Stimulated activated CD8-positive, alpha-beta memory T cell treated with anti-CD3 and anti-CD28 coated beads, Interleukin-7, amount 100 ng/mL, for 1 hour (primary cell): ENCODE measurements at places on chromosomes 7 and 10.

GRCh38 chr10:77641788-77642397 lies 4.3 kb upstream of the KCNMA1 start:
- DNase-seq = peak; percentile 7

DNA sequence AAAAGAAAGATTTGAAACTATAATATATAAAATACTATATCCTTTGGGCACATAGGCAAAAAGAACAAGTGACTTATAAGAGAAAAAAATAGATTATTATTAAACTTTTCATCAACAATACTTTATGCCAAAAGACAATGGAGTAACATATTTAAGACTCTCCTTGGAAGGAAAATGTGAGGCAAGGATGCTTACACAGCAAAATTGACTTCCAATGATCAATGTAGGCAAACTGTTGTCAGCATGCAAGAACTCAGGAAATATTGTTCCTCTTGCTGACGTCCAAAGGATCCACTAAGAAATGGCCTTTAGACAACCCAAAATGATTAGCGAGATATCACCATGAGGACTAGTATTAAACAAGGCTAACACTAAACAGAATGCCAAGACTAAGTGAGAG lies 22.9 kb upstream of the LMOD2 start:
- no peak for DNase-seq

GRCh38 chr7:84021292-84021908 lies 173.2 kb downstream of the SEMA3A start:
- no peak for DNase-seq

GRCh38 chr10:26574783-26575182 lies 122.7 kb upstream of the PDSS1 start:
- DNase-seq = no peak

- no peak for DNase-seq
Observed at GRCh38 chr7:54339073-54339472, 203.1 kb upstream of the VSTM2A start.

- DNase-seq = no peak
Observed at GRCh38 chr7:94060752-94061151, 56.6 kb upstream of the BET1 start.

DNA sequence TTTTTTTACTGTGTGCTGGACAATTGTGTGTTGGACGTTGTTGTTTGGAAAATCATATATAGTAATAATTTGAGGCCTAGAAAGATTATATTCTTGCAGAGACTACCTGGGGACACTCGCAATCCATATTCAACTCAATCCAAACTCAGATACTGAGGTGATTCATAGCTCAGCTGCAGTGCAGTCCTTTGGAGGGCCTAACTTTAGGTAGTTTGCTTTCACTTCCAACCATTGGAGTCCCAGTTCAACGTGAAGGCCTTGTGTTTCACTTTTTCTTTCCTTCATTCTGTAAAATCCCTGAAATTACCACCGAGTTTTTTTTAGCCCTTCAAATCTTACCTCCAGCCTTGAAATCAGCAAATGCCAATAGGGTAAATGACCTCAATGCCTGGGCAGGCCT lies 32.3 kb downstream of the ATRNL1 start:
- DNase-seq = no peak

- no peak for DNase-seq
Observed at GRCh38 chr10:35540296-35541164, 64.6 kb upstream of the GJD4 start.

DNA sequence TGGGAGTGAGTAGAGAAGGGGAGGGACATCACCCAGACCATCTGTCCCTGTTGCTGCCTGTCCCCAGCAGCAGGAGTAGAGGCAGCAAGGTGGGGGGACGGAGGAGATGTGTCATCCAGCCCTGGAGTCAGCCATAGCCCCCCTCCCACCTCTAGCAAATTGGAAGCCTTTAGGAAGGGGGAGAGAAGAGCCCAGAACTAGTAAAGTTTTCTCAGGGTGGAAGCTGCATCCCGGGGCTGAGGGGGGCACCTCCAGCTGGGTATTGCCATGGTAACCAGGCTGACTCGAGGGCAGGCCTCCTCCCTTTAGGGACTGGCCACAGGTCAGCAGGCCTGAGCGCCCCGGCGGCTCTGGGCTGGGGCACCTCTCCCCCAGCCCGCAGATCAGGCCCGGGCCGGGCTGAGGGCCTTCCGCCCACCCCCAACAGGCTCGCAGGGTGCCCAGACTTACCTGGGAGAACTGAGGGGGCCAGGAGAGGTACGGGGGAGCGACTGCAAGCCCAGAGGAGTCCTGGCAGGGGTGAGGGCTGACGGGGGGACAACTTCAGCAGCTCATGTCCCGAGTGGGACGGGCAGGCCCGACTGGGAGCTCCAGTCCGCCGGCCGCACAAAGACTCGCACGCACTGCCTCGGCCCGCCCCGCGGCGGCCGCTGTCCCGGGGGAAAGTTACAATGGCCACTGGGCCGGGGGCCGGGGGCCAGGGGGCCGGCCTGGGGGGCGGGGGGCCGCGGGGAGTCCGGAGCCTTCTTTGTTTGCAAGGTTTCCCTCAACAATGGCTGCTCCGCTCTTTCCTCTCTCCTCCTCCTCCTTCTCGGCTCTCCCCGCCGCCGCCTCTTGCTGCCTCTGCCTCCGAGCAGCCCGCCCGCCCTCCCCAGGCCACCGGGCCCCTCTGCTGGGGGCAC lies 6.0 kb downstream of the LDB1 start:
- DNase-seq = no peak

GRCh38 chr10:13340068-13340467 lies 8.0 kb downstream of the SEPHS1 start:
- no peak for DNase-seq

- no peak for DNase-seq
Observed at GRCh38 chr10:64795847-64796246, 1274.6 kb downstream of the REEP3 start.

DNA sequence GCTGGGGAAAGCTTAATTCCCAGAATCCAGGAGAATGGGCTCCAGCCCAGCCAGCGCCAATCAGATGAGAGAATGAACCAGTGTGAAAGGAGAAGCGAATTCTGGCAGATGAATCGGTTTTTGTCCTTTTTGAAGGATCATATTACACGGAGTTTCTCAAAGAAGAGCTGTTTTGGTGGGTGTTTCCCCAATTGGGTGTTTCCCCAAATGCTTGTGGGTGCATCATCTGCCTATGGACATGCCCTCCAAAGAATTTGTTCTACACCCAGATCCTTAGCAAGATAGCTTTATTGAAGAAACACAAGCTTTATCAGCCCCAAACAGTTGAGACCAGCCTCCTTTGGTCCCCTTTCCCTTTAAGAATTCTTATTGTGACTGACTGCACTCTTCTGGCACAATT lies 186.5 kb upstream of the GPR26 start:
- DNase-seq = no peak

DNA sequence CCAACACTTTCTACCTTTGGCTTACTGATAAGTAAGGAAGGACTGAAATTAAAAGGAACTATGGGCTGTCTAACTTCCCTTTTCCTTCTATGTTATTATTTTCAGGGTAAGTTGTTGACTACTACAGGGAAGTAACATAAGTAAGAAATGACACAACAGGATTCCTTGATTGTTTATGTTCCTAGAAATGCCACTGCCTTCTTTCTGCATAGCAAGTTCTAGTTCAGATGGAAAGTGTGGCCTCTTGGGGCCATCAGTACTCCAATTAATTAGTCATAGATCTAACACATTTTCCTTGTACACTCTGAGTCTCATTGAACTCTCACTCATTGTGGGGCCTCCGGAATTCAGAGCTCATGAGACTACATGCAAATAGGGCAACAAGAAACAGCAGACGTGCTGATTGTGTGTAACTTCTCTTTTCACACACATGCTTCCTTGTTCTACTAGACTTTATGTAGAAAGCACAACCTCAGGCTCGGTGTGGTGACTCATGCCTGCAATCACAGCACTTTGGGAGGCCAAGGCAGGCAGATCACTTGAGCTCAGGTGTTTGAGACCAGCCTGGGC lies 35.3 kb upstream of the HIBADH start:
- DNase-seq = no peak

DNA sequence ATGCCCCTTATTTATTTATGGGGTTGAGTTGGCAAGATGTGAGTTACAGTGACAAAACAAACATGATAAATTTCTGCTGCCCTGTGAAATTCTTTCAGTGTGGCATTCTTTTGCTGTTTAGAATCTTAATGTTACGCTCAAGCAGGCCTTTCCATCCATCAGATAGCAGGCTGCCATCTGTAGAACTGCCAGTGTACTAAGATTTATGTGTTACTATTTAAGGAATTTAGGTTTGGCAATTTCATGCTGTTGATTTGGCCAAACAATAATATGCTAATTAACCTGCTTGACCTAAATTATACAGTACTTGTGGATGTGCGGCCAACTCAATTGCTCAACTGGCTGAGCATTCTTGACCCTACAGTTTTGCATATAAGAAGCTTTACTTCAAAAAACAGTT lies 477.7 kb upstream of the TPK1 start:
- DNase-seq = no peak

- no peak for DNase-seq
Observed at GRCh38 chr10:75712242-75712880, 280.9 kb downstream of the LRMDA start.
